Stimulated activated CD4-positive, alpha-beta T cell treated with anti-CD3 and anti-CD28 coated beads, Interleukin-4, amount 100 ng/mL, for 24 hours (primary cell): ENCODE measurements at places on chromosomes 13 and 19.
A peak's percentile ranks its signal among the peaks of the same experiment; 100 is the strongest.

DNA sequence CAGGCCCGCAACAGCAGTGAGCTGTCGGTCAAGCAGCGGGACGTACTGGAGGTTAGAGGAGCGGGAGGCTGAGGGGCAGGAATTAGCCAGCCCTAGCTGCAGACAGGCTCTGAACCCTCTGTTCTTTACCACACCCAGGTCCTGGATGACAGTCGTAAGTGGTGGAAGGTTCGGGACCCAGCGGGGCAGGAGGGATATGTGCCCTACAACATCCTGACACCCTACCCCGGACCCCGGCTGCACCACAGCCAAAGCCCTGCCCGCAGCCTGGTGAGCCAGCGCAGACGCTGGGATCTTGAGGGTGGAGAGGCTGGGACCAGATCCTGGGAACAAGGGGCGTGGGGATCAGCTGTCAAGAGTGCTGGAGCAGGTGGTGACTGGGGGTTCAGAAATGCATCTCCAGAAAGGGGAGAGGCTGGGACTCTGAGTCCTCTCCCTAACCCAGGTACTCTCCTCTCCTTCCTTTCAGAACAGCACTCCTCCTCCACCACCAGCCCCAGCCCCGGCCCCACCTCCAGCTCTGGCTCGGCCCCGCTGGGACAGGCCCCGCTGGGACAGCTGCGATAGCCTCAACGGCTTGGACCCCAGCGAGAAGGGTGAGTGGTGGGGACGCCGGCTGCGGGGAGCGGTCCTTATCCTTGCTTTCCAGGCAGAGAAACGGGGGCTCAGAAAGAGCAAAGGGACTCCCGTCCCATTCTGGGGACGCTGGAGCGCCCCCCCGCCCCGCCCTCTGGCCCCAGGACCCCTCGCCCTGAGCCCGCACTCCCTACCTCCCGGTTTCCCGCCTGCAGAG is 10.4 kb downstream of the EPS8L1 start:
- DNase-seq, result no peak

DNA sequence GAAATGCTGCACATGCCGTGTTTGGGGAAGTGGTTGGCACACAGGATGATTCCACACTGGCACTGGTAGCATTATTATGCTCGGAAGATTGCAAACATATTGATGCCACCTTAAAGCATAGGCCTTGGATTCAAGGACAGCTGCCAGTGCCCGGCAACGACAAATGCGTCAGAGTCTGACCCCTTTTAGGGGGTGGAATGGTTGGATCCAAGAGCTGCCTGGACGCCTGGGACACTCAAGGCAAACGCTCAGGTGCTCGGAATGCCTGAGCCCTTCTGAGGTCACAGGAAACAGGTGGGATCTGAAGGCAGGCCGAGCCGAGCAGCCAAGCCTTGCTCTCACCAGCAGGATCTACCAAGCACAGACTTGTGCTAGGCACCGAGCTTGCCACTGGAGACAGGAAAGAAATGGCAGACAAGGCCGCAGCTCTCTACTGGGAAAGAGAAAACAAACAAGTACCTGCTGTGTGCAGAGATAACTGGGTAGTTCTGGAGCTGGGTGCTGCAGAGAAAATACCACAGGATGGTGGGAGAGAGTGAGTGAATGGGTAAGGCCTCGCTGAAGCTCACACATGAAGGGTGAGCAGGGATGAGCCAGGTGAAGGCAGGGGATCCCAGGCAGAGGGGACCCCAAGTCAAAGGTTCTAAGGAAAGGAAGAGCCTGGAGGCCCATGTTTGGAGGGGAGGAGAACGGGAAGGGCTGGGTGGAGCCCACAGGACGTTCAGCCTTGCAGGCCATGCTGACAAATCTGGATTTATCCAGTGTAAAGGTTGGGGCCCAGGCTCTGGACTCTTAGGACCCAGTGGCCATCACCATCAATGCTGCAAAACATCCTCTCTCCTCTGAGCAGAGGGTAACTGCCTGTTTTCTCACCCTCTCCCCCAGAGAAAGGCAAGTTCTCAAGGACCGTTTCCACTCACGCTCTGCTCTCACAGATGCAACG is 9.2 kb downstream of the RANBP3 start:
- DNase-seq, result no peak

- no peak for DNase-seq
Measured at GRCh38 chr19:15199661-15200552, 888 bp downstream of the NOTCH3 start.

DNA sequence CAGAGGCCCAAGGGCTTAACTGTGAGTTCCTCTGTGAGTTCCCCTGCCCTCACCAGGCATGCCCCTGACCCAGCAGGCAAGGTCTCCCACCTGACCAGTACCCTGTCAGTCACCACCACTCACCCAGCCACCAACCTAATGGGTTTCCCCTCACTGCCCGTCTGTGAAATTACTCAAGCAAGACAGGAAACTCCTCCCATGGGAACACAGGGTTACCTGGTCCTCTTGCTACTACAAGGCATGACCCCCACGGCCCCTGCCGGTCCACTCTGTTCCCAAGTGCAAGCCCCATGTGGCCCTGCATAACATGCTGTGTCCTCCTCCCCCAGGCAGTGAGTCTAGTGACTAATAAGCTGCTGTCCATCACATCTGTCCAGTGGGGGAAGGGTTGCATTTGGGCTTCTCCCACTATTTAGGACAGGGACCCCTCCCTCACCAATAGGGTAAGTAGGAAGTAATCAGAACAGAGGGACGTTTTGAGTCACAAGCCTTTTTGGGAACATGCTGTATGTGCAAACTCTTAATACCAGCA is 8.0 kb upstream of the DHRS12 start:
- DNase-seq, result no peak

DNA sequence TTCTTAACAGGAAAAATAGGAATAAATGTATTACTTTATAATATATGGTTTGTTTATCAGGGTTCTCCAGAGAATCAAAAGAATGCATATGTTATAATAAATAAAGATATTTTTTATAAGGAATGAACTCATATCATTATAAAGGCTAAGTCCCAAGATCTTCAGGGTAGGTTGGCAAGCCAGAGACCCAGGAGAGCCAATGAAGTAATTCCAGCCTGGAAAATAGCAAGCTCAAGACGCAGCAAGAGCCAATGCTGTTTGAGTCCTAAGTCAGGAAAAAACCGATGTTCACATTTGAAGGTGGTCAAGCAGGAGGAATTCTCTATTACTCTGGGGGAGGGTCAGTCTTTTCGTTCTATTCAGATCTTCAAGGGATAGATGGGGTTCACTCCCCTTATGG is 490.0 kb downstream of the PCDH20 start:
- no peak for DNase-seq

DNA sequence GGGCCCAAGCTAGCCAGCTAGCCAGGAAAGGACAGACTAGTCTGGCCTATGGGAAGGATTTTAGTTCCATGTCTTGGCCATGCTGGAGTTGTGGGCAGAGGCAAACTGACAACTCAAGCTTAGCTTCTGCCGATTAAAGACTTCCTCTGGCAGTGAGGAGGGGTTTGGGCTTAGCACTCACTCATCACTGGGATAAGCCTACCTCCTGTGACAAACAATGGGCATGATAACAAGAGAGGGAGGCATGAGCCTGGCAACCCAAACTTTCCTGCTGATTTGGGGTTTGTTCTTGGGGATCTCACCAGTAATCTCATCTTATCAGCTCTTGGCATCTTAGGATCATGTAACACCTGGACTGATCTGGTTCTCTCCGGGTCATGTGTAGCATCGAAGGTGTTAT is 83.6 kb downstream of the KL start:
- DNase-seq, result no peak

DNA sequence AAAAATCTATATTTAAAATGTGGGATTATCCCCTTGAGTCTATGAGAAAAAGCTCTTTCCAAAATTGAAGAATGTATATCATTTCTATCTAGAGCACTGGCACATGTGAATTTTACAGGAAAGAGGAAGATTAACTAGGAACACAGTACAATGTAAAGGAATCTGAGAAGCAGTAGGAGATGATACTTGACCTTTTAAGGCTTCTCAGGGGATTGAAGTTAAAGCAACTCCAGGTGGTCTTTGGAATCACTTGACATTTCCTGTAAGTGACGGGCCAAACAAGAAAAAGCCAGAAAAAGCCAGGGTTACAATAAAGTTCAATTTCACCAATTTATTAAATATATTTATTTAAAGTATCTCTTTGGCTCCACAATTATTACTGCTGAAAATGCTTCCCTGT is 1373.9 kb downstream of the OLFM4 start:
- no peak for DNase-seq

DNA sequence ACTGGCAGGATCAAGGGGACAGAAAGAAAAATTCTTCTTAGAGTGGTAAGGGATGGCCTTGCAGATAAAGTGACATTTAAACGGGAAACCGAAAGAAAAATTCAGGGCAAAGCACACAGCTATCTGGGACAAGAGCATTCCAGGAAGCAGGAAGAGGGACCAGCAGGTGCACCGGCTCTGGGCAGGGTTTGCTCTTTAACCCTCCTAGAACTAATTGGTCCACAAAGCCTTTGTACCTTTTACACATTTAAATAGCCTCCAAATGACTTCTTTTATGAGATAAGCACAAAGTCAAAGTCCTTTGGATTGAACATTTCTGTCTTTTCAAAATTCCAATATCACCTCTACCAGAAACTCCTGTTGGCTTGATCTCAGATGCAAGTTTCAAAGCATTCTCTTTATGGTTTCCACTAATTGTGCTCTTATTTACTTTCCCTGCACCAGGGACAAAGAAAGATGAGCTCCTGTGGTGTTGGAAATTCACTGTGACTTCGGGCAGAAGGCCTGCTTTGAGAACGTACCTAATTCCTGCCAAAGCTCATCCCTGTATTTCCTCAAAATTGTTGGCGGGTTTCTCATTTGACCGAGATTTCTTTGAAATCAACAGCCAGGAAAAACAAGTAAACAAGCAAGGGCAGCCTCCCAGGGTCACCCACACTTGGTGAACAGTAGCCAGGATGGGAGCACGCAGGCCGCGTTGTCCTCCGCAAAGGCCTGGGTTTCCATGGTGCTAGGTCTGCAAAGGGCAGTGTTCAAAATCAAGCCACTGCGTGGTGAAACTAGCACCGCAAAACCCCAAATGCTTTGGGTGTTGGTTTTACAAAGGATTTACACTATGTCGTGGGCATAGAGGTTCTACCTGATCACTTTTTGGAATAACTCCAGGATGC is 98.6 kb downstream of the IRS2 start:
- DNase-seq, result no peak

DNA sequence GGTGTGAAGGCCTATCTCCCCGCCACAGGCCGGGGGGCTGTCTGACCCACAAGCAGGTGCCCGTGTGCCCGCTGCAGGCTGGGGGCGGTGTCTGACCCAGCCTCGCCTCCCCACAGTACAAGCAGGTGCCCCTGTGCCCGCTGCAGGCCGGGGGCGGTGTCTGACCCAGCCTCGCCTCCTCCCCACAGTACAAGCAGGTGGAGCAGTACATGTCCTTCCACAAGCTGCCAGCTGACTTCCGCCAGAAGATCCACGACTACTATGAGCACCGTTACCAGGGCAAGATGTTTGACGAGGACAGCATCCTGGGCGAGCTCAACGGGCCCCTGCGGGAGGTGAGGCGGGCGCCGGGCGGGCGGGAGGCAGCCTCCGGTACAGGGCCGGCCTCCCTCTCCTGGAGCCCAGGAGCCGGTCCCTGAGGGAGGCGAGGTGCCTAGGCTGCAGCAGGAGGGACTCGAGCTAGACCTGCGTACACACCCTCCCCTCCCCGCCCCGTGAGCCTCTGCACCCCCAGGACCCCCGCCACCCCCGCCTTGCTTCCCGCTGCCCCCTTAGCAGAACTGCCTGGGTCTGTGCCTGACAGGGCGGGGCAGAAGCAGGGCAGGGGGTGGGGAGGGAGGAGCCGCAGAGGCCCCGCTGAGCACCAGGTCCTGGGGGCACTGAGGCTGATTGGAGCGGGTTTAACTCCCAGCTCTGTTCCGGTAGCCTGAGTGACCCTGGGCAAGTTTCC is 20.6 kb downstream of the HCN2 start:
- peak; percentile 26 for DNase-seq

- DNase-seq, result no peak
Measured at GRCh38 chr19:2149980-2150793, 1.2 kb downstream of the AP3D1 start.

DNA sequence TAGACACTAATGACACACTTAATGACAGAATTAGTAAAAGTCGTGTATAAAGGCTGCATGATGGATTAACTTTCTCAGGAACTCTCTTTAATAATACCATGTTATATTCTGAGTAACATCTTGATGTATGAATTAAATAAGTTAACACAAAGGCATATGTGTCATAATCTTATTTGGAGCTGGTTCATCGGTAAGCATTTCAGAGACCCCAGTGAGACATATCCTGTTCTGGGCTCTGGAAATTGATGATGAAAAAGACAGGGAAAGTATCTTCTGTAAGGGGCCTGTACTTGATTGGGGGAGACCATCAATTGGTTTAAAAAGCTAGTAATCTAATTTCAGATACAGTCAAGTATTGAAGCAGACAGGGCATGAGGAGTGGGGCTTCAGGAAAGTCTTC is 547.9 kb downstream of the GPC6 start:
- no peak for DNase-seq

- DNase-seq, result no peak
Measured at GRCh38 chr19:29871143-29871542, 59.4 kb downstream of the CCNE1 start.
